ENCODE measurements at places on chromosomes 3 and 15.

DNA sequence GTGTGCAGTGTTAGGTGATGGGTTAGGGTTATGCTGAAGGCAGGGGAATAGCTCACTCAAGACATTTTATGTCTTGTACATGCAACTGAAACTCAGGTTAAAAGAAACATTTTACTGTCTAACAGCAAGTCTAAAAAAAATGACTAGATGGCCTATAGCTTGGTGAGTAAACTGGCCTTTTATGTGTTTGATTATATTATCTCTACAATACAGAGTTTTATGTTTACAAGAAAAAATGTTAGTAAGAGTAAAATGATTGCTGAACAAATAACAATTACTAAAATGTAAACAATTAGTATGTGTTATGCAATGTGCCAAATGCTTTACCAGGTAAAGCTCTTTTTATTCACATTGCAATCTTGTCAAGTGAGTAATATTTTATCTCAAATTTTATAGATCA, 1039.6 kb downstream of the ROBO2 start:
- DNase-seq: no peak

- no peak for DNase-seq
Measured at GRCh38 chr3:125062904-125063618, 7.3 kb upstream of the HEG1 start.

GRCh38 chr15:24899367-24899766, 55.4 kb upstream of the SNRPN start:
- no peak for DNase-seq

DNA sequence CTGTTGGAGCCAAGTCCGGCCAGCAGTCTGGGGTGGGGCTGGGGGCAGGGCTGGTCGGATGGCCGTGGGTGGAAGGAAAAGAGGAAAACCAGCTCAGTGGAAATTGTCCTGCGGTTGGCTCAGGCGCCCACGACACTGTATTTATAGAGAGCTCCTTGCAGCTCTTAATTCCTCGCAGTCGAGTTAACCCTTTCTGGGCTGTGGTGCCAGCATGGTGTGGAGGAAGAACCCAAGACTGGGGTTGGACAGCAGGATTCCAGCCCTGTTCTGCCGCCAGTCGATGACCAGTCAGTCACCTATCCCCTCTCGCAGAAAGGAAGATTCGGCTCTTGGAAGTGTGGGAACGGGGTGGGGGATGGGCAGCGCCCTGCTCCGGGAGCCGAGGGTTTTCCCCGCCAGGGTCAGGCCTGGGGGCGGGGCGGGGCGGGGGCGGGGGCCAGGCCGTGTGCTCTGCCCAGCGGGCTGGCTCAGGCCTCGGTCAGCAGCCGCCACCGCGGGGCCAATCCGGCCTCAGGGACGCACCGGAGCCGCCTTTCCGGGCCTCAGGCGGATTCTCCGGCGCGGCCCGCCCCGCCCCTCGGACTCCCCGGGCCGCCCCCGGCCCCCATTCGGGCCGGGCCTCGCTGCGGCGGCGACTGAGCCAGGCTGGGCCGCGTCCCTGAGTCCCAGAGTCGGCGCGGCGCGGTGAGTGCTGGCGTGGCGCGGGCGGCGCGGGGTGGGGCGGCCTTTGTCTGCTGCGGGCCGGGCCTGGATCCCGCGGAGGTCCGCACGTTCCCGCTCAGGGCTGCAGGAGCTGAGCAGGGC, at the start of gene CD276:
CD276 (plus strand) TSS at position 607 of the 804 bp plus-strand sequence. CDS start 15,257 bp downstream, outside the sequence.
- no peak for DNase-seq

- no peak for DNase-seq
Measured at GRCh38 chr15:73457334-73457733, 14.4 kb downstream of the REC114 start.

- DNase-seq: no peak
Measured at GRCh38 chr3:55559500-55560423, 72.7 kb upstream of the WNT5A start.

GRCh38 chr3:65855370-65856100, 183.2 kb downstream of the MAGI1 start:
- no peak for DNase-seq

DNA sequence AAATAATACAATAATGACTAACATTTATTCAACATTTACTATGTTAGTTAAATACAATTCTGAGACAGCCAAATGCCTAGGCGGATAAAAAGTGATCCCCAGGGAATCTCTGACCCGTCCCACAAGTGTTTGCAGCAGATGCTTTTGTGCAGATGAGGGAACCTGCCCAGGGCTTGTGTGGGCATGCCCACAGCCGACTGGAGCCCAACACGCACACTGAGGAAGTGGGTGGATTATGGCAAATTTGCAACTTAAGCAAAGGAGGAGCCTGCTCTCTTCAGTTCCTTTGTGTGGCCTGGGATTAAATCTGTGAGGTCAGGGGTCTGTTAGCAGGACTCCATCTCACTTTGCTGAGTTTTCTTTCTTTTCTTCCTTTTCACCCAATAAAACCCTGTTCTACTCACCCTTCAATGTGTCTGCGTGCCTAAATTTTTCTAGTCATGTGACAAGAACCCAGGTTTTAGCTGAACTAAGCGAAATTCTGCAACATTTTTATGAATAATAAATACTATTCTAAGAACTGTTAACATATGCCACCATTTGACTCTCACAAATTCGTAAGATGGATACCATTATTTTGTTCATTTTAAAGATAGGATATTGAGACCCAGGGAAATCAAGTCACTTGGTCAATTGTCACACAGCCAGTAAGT, 13.9 kb upstream of the RTP1 start:
- no peak for DNase-seq

GRCh38 chr3:55405436-55405835, 81.7 kb downstream of the WNT5A start:
- DNase-seq: peak; percentile 5

- no peak for DNase-seq
Measured at GRCh38 chr15:92545996-92546395, 109.6 kb downstream of the FAM174B start.

- no peak for DNase-seq
Measured at GRCh38 chr3:117036259-117036799, 326.8 kb downstream of the TUSC7 start.
